ENCODE measurements at places on chromosomes 1 and 21.
A peak's percentile ranks its signal among the peaks of the same experiment; 100 is the strongest.

- no peak for DNase-seq
Observed at GRCh38 chr1:18339161-18339560, 141.6 kb upstream of the KLHDC7A start.

- DNase-seq, result no peak
Observed at GRCh38 chr1:92043621-92044020, 13.8 kb downstream of the EPHX4 start.

DNA sequence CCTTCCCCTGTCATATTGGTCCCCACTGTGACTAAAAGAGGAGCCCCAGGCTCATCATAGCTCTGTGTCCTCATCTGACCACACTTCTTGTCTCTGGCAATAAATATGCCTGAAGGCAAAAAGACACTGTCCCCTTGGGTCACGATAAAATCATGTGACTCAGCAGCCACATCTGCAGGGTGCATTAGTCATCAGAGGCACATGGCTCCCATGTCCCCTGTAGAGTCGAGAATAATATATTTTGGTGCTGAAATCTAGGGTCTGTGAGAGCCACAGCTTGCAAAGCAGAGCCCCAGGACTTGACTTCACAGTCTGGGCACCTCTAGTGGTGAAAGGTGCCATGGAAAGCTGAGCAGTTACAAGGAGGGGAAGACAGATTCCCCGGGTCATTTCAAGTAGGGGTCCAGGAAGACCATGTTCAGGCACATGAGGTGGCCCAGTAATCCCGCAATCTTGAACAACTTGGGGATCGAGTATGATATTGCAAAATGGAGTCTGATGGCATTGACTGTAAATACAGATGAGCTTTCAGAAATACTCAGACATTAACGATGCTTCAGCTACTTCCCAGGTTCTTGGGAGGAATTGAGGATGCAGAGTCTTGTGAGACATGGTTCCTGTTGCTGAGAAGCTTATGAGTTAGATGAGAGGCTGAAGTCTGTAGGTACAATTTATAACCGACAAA, 68.6 kb downstream of the SLC35F3 start:
- peak; percentile 36 for DNase-seq

DNA sequence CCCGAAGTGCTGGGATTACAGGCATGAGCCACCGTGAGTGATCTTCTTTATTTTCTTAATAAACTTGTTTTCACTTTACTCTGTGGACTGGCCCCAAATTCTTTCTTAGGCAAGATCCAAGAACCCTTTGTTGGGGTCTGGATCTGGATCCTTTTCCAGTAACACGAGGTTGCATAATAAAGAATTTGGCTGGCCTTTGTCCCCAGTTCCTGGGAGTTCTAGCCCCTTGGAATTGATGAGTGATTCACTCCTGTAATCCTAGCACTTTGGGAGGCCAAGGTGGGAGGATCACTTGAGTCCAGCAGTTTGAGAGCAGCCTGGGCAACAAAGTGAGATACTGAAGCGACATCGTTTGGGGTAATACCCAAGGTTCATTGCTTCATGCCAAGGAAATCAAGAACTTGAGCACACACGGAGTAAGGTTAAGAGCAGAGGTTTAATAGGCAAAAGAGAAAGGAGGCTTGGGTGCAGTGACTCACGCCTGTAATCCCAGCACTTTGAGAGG, 2.2 kb upstream of the TOMM20 start:
- DNase-seq, result no peak

All from SK-N-SH (cell line).